ENCODE measurements at places on chromosomes 11 and 22.

- peak; percentile 20 for DNase-seq
Measured at GRCh38 chr11:76209375-76209972, 3.2 kb upstream of the WNT11 start.

GRCh38 chr22:36756031-36756430 is 19.9 kb downstream of the IFT27 start:
- no peak for DNase-seq

DNA sequence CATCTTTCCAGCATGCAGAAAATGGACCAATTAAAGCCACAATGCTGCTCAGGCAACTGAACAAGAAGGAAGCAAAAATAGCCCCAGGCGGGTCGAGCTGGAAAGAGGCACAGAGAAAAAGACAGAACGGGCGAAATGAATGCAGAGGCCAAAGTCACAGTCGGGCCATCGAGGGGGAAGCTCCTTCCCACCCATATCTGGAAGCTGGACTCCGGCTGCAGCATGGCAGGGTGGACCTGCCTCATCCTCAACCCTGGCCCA is 58.6 kb upstream of the PRDM11 start:
- no peak for DNase-seq

DNA sequence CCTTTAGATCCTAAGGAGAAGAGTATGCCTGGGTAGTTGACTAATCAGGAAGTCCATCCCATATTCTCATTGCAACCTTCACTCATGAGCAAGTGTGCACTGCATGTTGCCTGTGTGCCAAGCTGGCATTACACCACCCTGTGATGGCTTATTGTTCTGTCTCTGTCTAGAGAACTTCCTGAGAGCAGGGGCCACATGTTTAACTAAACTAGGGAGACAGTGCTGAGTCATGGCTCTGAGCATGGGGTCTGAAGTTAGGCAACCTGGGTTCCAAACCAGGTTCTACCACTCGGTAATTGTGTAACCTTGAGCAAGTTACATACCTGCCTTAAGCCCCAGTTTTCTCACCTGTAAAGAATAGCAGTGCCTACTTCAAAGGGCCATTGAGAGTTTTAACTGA is 39.6 kb downstream of the CSNK2A3 start:
- no peak for DNase-seq

DNA sequence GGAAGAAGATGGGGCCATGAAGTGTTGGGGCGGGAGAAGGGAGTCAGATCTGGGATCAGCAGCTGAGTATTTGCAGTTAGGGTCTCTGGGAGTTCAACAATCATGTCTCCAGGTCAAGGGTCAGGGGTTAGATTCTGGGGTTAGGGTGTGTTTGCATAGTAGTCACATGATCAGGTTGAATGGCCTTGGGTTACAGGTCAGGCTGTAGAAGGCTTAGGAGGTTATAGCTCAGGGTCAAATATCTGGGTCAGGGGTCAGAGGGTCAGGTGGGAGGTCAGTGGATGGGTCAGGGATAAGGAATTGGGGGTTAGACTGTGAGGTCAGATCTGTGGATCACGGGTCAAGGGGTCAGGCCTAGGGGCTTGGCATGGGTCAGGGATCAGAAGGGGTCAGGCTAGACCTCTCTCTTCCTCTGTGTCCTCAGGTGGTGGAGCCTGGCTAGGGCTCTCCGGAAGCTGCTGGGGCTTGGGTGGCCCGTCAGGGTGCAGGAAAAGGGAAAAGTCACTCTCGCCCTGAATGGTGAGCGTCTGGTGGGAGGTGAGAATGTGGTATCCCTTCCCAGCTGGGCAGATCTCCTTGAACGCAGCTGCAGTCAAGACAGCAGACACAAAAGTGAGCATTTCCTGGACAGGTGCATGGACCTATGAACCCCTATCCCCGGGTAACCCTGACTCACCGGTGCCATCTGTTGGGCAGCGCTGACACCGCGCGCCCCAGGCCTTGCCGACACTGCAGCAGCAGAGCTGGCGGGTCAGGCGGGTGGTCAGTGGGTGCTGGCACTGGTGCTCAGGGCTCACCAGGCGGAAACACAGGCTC is 6.4 kb downstream of the LTBP3 start:
- DNase-seq = peak; percentile 73

- no peak for DNase-seq
Measured at GRCh38 chr22:17795661-17796548, 21.6 kb upstream of the BID start.

DNA sequence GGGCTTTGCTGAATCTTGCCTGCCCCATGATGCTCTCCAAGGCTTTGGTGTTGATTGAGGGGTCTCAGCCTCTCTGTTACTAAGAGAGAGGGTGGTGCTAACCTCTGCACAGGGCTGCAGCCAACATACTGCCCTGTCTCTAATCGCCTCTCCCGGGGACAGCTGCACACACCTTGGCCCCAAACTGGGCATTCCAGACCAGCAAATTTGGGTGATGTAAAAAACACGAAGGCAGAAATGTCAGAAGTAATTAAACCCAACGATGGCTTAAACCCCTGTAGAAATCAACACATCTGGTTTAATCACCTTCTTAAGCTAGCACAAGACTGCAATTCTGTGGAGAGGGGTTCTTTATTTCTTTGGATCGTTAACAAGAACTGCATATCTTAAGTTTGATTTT is 116.5 kb downstream of the FEZ1 start:
- no peak for DNase-seq

- peak; percentile 85 for DNase-seq
Measured at GRCh38 chr11:68003846-68004550, at the start of gene UNC93B1. UNC93B1 (minus strand) TSS chr11:68004097; CDS start chr11:68004043, 54 bp downstream.

GRCh38 chr11:28877340-28877739 is 769.2 kb downstream of the METTL15 start:
- DNase-seq = no peak

GRCh38 chr11:1758611-1759150 is 5.0 kb downstream of the CTSD start:
- no peak for DNase-seq

- no peak for DNase-seq
Measured at GRCh38 chr11:13364388-13364787, 86.8 kb downstream of the BMAL1 start.

- no peak for DNase-seq
Measured at GRCh38 chr11:119567688-119568582, 145.0 kb upstream of the THY1 start.

- no peak for DNase-seq
Measured at GRCh38 chr11:93775289-93775688, 8.8 kb upstream of the MED17 start.

DNA sequence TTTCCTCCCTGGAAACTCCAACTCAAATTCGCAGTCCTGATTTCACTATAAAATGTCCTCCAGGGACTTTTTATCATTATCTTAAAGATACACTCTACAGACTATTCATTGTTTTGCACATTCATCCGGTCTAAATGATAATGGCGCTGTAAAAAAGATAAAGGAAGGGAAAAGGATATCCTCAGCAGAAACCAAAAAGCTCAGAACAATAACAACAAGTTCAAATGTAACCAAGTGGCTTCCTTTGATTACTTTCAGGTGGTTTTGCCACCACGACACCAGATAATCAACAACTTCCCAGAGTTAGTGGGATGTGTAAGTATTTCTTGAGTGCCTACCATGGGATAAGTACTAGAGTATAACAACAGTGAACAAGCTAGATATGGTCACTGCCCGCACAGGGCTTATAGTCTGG is 26.3 kb downstream of the PRCP start:
- DNase-seq = no peak

DNA sequence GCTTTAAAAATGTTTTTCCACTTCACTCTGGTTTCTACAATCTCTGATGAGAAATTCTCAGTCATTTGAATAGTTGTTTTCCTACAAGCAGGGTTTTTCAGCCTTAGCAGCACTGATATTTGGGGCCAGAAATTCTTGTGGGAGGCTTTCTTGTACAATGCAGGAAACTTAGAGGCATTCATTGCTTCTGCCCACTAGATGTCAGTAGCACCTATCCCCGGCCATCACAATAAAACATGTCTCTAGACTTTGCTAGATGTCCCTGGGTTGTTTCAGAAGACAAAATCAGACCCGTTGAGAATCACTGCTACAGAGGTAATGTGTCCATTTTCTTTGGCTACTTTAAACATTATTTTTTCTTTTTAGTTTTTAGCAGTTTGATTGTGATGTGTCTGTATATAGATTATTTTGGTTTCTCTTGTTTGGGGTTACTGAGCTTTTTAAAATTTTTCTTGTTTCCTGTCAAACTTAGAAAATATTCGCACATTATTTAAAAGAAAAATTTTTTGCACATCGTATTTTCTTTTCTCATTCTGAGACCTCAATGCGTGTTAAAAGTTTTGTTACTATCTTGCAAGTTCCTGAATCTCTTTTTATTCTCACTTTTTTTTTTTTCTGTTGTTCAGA is 60.8 kb upstream of the CCDC179 start:
- DNase-seq = peak; percentile 5

- peak; percentile 23 for DNase-seq
Measured at GRCh38 chr22:31229402-31230079, 17.4 kb downstream of the LIMK2 start.

DNA sequence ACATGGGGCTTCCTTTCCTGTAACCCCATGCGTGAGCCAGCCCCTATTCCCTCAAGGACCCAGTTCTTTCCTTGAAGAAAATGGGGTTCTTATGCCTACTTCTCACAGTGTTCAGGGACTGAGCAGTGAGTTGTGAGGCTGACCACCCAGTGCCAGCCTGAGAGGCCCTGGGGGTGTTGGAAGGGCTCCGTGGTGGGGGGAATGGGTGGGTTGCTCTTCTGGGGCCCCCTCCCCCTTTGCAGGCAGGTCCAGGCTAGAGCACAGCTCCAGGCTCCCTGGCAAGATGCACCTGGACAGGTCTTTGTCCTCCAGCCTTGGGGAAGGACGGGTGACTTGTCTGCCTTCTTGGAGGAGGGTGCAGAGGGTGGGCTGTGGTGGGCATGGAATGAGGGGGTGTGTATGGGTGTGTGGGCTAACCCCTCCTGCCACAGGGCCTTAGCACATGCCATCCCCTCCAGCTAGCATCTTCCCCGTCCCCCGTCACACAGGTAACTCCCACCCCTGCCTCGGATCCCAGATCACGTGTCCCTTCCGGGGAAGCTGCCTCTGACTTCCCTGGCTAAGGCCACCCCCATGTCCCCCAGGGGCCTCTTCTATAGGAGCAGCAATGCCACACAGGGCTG is 64.6 kb downstream of the MYEOV start:
- no peak for DNase-seq

- no peak for DNase-seq
Measured at GRCh38 chr11:6345366-6345765, 25.1 kb upstream of the CAVIN3 start.

DNA sequence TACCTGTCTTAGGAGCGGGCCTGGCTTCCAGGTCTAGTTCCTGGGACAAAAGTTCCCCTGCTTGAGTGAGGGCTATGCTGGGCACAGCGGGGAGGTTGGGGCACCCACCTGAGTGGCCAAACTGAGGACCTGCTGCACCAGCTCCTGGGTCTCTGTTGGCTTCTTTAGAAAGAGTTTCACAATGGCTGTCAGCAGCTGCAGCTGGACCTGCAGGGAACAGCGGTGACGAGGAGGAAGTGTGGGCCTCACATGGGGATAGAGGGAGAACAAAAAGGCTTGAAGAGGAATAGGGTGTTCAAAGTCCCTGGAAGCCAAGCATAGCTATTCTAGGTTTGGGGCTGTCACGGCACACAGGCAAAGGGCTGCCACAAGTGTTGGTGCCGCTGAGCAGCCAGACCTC is 26.7 kb upstream of the RASL10A start:
- no peak for DNase-seq

DNA sequence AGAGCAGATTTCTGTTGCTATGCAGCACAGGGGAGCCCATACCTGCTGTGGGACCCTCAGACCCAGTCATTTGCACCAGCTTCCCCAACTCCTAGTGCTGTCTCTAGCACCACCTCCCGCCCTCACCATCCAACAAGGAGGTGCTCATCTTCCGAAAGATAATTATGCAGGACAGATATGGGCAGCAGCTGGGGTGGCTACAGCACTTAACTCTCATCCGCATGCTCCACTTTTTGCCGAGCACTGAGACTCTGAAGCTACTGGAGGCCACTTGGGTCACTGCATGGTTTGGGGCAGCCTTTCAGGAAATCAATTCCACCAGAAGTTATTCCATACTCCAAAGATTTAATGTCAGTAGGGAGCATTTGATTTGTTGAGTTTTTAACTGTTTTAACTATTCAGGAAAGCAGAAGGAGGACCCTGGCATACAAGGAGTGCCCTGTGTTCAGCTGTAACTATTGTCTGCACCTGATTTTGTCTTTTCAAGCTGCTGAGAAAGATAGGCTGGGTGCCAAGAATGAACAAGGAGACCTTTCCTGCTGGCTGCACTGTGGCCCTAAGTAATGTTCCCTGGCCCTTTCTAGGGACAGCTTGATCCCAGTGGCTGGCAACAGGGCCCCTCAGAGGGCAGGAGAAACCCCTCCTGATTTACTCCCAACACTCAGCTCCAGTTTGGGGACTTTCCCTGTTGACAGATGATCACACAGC is 67.3 kb upstream of the CSNK2A3 start:
- no peak for DNase-seq

DNA sequence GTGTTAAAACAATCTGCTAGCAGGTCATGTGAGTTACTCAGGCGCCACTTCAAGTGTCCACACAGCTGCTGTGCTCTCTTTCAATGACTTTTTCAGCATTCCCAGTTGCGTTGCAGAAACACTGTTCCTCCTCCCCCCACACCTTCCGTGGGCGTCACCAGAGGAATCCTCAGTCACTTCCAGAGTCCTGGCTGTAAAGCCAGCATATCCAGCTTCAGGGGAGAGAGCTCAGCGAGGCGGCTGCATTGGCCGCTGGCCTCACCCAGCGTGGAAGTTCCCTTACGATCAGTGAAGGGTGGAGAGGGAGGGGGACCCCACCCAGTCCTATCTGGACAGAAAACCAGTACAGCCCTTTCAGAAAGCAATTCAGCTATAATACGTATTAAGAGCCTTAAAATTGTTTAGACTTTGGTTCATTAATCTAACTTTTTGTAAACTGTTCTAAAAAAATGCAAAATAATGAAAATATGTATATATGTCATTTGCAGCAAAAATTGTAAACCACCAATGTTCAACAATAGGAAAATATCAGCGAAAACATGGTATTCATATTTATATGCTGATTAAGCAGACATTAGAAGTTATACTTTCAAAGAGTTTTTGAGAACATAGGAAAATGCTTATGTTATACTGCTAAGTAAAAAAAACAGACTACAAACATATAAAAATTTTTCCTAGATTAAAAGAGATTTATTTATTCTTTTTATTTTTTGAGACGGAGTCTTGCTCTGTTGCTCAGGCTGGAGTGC is 2.8 kb upstream of the ANO9 start:
- no peak for DNase-seq

- DNase-seq = no peak
Measured at GRCh38 chr11:108501396-108501795, 3.2 kb upstream of the POGLUT3 start.
